ENCODE measurements at places on chromosomes 1 and 21.
A peak's percentile ranks its signal among the peaks of the same experiment; 100 is the strongest.

DNA sequence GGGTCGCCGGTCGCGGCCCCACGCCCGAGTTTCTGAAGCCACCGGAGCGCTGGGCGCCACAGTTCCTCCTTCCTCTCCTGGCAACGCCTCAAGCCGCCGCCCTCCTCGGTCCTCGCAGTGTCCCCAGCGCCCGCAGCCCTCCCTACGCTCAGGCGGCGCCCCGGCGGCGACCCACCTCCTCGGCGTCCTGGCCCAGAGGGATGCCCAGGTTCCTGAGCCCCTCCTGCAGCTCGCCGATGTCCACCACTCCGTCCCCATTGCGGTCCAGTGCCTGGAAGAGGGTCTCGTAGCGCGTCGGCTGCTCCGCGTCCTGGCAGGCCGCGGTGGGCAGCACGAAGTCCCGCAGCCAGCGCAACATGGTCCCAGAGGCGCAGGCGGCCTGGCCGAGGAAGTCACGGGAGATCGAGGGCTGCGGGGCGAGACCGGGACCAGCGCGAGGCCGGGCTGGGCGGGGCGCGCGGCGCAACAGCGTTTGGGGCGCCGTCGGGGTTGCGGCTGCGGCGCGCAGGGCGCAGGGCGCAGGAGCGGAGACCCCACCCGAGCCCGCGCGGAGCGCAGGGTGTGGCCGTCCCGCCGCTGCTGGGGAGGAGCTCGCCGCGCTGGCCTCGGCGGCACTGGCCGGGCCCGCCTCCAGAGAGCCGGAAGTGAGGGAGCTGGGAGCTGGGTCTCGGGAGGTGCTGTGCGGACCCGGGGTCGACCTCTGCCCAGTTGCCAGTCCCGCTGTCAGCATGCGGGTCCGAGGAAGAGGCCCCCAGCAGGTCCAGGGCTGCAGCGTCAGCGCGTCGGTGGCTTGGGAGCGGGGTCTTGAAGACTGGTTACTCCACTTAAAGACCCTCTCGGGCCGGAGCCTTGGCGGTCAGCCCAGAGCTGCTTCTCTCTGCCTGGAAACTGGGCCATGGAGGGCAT, at the start of gene SLC25A24:
Gene SLC25A24, minus strand, starts transcription at position 563 of the 906 bp plus-strand sequence. Its CDS starts 205 bp downstream, at position 358.
- DNase-seq, result peak; percentile 91

GRCh38 chr1:111164151-111164550, 24.1 kb downstream of the CEPT1 start:
- DNase-seq, result no peak

DNA sequence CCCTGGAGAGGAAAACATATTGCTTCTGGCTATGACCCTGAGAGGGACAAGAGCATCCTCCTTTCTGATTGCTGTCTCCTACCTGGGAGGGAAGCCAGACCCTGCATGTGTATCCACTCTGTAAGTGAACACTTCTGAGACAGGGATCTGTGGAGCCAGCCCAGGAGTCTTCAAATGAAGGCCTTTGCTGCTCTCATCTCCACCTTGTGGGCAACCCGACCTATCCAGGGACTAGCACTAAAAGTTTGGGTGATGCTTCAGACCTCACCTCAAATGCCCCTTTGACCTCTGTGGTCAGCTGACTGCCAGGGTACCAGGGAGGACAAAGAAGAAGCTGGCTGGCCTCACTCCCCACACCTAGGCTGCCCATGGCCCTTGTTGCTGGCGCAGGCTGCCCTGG, 64.7 kb downstream of the KCND3 start:
- DNase-seq, result no peak

DNA sequence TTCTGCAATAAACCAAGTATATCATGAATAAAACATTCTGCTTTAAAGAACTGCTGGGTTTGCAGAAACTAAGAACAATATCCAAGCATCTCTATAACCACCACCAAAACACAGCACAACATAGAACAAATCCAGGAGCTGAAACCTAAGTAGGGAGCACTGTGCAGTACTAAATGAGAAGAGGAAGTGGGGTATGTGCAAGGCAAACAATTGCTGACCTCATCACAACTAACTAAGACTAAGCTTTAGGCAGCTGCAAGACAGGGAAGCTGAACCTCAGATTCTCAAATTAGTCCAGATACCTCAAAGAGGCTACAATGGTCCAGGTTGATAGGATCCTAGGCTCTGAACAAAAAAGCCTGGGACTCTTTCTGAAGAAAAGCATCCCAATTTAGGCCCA, 172.6 kb downstream of the SLC44A5 start:
- no peak for DNase-seq
